ENCODE measurements at places on chromosomes 12 and 14.

DNA sequence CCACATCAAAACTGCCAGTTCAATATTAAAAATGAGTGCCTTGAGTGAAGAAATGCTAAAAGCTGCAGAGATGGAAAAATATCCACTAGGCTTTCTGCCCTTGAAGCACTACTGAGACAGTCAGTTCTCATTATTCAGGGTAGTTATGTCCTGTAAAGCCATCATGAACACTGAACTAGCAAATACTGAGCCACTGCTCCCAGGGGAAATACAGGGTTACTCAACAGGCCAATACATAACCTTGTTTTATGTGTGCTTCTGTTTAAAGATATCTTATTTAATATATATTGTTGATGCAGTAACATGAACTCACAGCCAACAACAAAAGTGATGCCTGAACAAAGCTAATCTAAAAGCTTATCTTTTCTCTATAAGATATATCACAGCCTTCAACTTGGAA lies 3.3 kb downstream of the RAD52 start:
- DNase-seq, result no peak

- no peak for DNase-seq
These were observed 45.3 kb downstream of the DGLUCY start for GRCh38 chr14:91159182-91159581.

DNA sequence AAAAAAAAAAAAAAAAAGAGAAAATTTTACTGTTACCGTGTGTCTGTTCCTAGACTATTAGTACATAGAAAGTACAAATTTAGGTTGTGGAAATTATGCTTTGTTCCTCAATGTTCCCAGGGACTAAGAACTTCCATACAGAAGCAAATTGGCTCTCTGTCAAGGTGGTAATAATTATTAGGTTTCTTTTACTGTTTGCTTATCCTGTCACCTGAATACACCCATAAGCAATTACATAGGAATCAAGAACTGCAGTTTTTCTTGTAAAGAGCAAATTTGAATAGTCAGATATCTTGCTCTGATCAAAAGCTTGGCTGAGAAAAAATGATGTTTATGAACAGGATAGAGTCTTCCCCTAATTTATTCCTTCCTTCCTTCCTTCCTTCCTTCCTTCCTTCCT lies 191.2 kb downstream of the AEBP2 start:
- no peak for DNase-seq

DNA sequence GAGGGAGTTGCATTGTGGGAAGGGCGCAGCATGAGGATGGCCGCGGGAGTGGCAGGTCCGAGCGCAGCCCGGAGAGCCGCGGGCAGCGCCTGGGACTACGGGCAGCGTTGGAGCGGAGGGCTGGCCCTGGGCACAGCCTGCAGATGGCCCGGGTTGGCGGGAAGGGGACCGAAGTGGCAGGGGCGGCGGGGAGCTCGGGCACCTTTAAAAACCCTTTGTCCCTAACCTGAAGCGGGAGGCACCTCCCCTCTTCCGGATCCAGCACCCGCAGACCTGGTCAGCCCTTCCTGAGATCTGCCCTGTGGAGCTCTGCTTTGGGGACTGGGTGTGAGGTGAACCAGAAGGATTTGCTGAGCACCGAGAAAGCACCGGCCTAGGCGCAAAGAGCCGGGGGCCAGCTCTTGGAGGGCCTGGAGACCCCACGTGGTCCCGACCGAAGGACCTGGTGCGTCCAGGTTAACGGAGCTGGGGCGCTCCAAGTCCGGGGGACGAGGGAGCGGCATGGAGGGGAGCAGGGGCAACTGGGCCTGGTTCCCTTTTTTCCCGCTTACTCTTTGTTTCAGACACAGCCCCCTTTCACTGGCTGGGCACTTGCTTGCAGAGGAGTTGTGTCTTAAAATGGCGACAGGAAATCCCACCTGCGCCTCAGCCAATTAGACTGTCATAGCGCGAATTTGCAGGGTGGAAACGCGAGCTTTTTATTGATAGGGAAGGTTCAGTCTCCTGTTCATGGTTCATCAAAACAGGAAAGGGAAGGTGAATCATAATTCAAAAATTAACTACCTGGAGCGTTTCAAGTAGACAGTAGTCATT lies 792 bp upstream of the SLC38A1 start:
- DNase-seq, result peak; percentile 61

DNA sequence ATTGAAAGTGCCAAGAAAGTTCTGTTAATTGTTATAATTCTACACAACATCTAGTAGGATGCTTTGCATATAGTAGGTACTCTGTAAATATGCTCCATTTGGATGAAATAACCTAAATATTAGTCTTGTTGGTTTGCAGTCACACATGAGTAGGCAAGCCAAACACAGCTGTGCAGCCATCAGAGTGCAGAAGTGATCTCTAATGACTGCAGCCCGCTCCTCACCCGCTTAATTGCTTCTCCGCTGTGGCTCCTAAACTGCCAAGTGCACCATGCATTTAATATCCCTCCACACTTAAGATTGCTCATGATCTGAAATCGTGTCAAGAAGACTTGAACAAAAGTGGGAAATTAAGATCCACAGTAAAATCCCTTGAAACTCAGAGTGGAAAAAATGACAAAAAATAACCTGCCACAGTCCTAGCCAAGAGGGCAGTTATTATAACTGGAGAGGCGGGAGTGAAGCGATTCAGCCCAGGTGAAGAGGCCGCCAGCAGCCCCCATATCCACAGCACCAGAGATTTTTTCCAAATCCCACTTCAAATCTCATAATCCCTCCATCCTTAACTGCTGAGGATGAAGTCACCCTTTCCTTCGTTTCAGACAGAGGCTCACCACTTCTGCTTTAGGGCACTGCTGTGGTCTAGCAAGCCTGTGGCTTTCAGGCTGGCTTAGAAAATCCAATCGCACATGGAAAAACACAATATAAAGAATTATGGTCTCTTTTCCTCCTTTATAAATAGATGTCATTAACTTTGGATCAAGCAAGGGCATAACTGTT lies 69.5 kb downstream of the TMEM30B start:
- DNase-seq, result no peak

DNA sequence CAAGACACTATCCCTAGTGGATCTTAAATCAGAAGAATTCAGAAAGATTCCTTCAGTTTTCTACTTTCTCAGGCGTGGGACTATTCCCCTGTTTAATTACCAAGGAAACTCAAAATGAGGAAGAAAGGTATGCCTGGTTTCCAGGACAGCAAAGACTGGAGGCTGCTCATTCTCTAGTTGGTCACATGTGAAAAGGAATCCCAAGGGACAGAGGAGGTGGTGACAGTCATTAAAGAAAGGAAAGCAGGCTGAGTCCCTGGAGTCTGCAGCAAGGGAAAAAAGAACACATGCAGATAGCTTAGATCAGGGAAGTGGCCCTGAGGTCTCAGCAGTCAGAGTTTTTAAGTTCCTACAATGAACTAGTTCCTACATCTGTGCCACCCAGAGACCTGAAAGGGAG lies 165.4 kb upstream of the CCDC198 start:
- no peak for DNase-seq

DNA sequence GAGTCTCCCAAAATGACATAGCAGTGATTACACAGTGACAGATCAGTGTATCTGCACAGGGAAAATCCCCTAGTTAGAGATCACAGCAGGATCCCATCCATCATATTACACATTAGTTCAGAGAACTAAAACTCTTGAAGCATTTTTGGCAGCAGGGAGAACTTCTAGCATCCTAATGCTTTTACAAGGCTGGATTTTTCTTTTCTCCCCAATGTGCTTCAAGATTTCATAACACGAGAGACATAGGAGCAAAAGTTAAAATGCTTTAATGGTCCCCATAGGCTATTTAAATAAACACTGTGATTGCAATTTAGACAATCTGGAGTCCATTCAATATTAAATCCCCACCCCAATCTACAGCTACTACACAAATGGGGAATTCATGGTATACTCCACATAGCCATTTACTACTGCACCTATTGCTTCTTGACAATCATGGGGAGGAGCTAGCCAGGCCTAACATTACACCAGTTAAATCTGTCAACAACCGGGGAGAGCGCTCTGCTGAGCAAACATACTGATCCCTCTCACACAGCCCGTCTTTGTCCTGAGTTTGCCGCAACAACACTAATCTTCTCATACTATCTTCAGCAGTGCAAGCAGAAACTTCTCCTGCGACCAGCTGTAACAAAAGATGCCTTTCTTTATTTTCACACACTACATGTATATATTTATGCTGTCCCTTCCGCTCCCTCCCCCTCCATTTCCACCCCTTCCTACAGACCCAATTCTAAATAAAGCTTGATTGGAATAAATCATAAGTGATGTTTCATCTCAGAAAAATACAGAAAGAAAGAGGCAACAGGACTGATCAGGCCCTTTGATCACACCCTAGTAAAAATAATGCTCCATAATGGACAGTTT lies 120.3 kb upstream of the SOX5 start:
- no peak for DNase-seq

DNA sequence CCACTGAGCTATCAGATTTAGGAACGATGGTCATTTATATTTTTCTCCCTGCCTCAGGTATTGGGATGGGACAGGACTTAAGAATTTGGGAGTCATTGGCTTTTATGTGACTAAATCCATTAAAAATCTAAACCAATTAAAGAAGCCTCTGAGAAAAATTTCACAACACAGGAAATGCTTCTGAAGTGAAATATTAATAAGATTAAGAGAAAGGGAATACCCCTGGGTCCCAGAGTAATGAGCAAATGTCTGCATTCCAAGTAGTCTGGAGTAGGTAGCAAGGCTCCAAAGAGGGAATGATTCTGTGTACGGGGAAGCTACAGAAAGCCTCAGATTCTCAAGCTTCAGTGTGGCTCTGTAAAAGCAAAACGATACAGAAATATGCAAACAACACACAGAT lies 707 bp upstream of the MED6 start:
- no peak for DNase-seq

GRCh38 chr12:76398106-76398505 lies 49.9 kb upstream of the BBS10 start:
- DNase-seq, result no peak

- DNase-seq, result no peak
These were observed 325.8 kb upstream of the DIO3 start for GRCh38 chr14:101235335-101236103.

DNA sequence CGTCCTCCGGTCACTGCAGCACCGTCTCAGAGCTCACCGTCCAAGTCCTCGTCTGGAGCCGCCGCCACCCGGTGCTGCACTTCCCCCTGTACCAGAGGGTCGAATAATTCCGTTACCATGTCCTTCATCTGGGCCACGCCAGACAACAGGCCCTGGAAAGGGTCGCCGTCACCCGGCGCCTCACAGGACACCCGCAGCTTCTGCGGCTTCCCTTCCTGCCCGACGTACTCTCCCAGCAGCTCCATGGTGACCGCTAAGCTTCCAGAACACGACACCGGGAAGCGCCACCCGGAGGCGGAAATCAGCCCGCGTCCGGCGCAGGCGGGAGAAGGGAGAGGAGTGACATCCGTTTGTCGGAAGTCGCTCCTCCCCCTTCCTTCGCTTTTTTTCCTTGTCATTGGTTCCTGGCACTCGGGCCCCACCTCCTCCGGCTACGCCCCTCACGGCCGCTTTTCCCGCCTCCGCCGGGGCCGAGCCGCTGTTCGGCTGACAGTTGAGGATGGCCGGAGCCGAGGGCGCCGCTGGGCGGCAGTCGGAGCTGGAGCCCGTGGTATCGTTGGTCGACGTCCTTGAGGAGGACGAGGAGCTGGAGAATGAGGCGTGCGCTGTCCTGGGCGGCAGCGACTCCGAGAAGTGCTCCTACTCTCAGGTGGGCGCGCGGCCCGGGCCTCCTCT lies at the start of the genes GON7 and UBR7:
GON7 (minus strand) TSS at position 273 of the 675 bp plus-strand sequence; CDS start at position 245, 28 bp downstream.
UBR7 (plus strand) TSS at position 464 of the 675 bp plus-strand sequence; CDS start at position 500, 36 bp downstream.
- peak; percentile 87 for DNase-seq

GRCh38 chr12:262817-263216 lies at the start of gene SLC6A13:
Gene SLC6A13, minus strand, starts transcription at chr12:262836. Its CDS starts 2,784 bp downstream, at chr12:260052.
- DNase-seq, result no peak

DNA sequence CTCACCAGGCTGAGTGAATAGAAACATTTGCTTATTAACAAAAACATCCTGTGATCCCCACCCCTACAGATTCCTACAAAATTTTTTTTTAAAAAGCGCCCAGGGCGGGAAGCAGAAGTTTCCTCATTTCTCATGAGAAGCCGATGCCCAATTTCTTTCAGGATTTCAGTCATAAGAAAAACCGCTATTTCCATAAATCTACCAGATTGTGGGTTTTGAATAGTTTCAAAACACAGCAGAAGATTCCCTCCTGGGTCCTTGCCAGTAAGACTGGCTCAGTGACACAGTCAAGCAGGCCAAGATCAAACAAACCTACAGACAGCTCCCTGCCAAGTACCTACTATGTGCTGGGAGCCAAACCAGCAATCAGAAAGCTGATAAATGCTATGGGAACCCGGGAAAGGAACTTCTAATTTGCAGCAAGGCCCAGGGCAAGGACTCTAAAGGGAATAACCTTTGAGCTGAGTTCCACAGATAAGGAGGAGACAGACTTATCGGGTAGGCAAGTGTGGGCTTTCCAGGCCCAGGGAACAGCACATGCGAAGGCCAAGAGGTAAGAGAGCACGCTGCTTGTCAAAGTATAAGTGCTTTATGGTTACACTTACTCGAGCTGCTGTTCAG lies 68.7 kb downstream of the CCDC88C start:
- DNase-seq, result no peak

- DNase-seq, result peak; percentile 94
These were observed at the start of gene MAP3K9 for GRCh38 chr14:70809225-70810219. Gene MAP3K9, minus strand, starts transcription at chr14:70809513. Its CDS starts 342 bp downstream, at chr14:70809171.

- DNase-seq, result no peak
These were observed 12.2 kb upstream of the GPR68 start for GRCh38 chr14:91256661-91257060.

- DNase-seq, result no peak
These were observed 131.2 kb downstream of the SCARB1 start for GRCh38 chr12:124732275-124733075.

DNA sequence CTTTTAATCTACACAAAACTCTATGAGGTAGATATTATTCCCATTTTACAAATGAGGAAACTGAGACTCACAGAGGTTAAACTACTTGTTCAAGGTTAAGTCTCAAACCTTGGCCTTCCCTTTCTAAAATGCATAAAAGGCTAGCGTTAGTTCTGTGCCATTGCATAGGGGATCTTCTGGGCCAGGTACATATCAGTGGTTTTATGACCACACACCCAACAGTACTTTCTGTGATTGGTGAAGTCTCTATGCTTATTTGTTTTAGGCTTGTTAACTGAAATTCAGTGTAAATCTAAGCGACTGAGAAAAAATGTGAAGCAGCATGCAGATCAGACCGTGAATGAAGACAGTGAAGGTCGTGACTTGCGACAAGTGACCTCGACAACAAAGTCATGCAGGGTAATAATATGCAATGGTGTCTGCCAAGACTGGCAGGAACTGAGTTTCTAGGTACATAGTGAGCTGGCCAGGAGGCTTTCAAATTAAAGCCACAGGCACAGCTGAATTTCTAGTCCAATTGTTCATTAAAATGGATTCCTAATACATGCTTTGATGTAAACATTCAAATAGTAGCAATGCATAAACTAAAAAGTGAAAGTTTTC lies 38.8 kb upstream of the GAS2L3 start:
- no peak for DNase-seq

- DNase-seq, result no peak
These were observed 17.2 kb upstream of the HHIPL1 start for GRCh38 chr14:99627510-99628381.

GRCh38 chr12:26317942-26318575 lies 122.7 kb downstream of the SSPN start:
- DNase-seq, result no peak

- DNase-seq, result no peak
These were observed 9.4 kb downstream of the TMEM63C start for GRCh38 chr14:77190977-77191376.

GRCh38 chr12:27771481-27772327 lies 8.3 kb upstream of the KLHL42 start:
- no peak for DNase-seq

All from stimulated activated CD8-positive, alpha-beta memory T cell treated with anti-CD3 and anti-CD28 coated beads, Interleukin-15, amount 100 ng/mL, for 48 hours (primary cell).